ENCODE measurements at places on chromosomes 12 and 14. TPM values are rescaled to one million over a fixed set of nuclear protein-coding genes. Genes with fewer than 3 reads are reported as not detected.

KRT2 gene
- not detected for total RNA-seq

LTBP2 gene
- total RNA-seq, result 69.1 TPM

SMCO2 gene
- total RNA-seq, result not detected

SIX4 gene
- 1.4 TPM for total RNA-seq

SLC7A8 gene
- total RNA-seq, result 8.5 TPM

KRT80 gene
- 0.23 TPM for total RNA-seq

PRICKLE1 gene
- 39.2 TPM for total RNA-seq

DNA sequence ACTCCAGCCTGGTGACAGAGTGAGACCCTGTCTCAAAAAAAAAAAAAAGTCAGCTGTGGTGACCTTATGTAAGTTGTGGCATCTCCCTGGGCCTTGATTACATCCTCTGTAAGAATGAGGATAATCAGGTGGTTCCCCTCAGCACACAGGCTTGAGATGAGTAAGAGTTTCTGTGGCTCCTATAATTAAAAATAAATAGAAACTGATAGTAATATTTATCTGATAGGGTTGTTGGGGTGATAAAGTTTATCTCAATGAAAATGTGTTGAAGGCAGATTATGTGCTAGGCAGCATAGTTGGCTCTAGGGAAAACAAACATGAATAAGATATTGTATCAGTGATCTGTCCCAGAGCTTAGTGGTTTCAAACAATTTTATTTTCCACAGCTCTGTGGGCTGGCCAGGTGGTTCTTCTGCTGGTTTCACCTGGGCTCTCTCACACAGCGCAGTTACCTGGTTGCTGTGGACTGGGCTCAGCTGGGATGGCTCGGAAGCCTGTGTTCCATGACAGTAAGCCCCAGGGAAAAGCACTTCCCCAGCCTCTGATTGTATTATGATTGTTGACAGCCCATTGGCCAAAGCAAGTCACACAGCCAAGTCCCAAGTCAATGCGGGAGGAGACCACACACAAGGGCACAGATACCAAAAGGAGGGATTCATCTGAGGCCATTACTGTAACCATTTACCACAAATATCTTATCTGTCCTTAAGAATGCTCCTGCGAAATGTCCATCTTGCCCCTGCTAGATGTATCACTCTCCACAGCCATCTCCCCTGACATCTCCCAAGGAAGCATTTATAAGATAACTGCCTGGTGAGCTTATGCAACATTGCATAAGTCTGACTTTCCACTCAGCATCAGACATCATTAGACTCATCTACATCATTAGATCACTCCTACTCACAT, 151.7 kb downstream of the NUAK1 start:
- DNase-seq, result no peak

- DNase-seq, result no peak
Observed at GRCh38 chr12:71731439-71732356, 23.0 kb upstream of the RAB21 start.

GRCh38 chr14:42224053-42224888, 617.6 kb downstream of the LRFN5 start:
- peak; percentile 32 for DNase-seq

DNA sequence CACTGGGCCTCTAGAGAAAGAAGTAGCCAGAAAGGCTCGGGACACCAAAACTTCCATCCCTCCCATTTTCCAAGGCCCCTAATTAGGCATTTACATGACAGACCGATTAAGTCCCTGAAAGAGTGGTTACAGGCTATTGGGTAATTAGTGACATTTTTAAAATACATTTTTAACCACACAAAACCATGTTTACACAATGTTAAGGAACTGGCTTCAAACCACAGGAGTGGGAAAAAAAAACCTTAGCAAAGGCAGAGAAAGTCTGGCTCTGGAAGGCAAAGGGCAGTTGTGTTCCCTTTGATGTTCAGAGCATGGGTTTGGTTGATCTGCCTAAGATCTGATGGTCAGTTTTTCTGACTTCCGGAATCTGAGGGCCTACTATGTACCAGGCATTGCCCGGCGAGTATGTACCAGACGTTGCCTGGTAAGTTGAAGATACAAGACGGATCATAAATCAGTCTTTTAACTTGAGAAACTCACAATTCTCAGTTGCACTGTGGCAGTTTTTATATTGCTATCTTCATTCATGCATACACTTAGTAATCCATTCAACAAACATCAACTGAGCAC, 576.5 kb downstream of the MED13L start:
- DNase-seq, result no peak

DNA sequence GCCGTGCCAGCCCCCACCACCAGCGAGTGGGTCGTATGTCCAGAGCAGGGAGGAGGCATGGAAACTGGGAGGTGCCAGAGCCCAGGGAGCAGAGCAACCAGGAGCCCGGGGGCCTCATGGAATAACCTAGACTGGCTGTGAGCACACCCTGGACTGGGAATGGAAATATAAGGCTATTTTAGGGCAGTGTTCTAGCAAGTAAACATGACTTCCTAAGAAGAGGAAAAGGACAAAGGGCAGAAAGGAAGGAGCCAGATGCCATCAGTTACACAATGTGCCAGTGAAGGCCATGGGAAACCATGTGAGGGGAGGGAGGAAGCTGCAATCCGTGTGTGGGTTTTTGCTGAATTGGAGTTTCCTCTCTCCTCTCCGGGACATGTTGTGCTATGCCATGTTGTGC, 18.7 kb upstream of the CPM start:
- peak; percentile 41 for DNase-seq

DNA sequence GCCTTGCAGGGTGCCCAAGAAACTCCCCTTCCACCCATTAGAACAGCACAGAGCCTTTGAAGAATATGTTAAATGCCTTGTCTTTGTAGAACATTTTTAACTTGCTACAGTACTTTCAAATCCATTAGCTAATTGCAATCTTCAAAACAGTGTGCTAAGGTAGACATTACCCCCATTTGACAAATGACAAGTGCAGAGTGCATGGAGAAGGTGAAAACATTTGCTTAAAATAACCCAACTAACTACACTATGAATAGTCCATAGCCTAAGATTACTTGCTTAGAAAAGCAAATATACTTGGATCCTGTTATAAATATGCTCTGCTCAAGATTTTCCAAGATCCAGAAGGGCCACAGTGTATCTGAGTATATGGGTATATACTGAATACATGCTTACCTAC, 87.0 kb upstream of the G2E3 start:
- DNase-seq, result no peak

- no peak for DNase-seq
Observed at GRCh38 chr14:73255693-73256225, 18.5 kb downstream of the PAPLN start.

DNA sequence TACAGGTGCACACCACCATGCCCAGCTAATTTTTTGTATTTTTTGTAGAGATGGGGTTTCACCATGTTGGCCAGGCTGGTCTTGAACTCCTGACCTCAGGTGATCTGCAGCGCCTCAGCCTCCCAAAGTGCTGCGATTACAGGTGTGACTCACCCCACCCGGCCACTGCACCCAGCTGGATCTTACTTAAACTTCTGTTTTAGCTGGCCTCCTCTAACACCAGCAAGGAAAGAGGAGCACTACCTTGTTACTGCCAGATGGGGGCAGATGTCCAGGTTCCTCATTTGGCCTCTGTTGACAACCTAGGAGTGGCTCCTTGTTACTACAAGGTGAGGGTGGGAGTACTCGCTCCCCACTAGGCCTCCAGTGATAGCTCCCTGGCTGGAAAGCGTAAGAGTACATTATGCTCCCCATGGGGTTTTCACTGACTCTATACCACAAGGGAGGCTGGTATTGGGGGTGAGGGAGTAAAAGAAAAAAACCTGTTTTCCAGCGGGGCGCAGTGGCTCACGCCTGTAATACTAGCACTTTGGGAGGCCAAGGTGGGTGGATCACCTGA, 13.2 kb upstream of the ARF6 start:
- no peak for DNase-seq

- DNase-seq, result no peak
Observed at GRCh38 chr12:12086973-12087692, 16.4 kb downstream of the BCL2L14 start.

- DNase-seq, result no peak
Observed at GRCh38 chr14:52002542-52002941, 13.2 kb downstream of the RTRAF start.

DNA sequence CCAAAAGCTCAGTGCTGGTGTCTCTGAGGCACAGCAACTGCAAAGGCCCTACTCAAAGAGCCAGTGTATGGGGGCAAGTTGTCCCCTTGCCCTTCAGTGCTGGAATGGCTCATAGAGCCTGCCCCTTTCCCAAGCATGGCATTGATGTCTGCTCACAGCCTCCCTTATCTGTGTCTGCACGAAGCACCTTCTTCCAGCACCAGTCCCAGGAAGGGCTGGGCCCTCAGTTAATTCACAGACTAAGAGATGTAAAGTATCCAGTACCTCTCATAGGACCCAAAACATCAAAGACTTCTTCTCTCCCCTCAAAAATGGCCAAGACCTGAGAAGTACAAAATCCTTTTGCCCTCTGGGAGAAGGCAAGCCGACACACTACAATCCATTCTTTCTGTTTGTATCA, 1.6 kb upstream of the CMAS start:
- DNase-seq, result no peak

DNA sequence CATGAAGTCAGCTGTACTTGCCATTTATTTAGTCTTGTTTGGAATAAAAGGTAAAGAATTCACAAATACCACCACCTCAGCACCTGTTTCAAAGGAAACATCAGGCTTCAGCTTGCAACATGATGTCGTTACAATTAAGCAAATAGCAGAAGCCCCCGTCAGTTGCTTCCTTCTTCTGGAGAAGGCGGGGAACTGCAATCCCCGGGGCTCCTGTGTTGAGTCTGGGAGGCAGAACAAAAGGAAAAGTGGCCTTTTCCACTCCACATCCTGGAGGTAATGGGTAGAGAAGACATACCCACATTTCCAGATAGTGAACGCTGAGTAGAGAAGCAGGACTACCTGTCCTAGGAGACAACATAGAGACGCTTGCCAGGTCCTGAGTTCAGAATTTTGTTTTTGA, 92.8 kb downstream of the DNAH10 start:
- no peak for DNase-seq

DNA sequence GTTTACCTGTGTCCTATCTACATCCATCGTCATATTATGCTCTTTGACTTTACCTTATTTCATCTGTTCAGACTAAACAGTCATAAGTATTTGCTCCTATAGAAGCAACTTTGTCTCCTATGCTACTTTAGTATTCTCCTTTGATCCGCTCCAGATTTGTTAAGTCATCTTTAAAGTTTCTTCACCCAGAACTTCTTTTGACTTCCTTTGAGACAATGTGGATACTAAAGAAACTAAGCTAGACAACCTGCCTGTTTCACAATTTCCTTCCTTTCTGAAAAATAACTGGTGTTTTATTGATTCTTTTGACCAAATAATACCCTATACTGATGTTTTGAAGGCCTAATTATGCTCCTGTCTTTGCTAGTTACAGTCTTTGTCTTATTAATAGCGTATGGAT, 30.0 kb upstream of the LRRK2 start:
- no peak for DNase-seq

GRCh38 chr14:59177262-59177661, 11.2 kb upstream of the DAAM1 start:
- DNase-seq, result no peak

DNA sequence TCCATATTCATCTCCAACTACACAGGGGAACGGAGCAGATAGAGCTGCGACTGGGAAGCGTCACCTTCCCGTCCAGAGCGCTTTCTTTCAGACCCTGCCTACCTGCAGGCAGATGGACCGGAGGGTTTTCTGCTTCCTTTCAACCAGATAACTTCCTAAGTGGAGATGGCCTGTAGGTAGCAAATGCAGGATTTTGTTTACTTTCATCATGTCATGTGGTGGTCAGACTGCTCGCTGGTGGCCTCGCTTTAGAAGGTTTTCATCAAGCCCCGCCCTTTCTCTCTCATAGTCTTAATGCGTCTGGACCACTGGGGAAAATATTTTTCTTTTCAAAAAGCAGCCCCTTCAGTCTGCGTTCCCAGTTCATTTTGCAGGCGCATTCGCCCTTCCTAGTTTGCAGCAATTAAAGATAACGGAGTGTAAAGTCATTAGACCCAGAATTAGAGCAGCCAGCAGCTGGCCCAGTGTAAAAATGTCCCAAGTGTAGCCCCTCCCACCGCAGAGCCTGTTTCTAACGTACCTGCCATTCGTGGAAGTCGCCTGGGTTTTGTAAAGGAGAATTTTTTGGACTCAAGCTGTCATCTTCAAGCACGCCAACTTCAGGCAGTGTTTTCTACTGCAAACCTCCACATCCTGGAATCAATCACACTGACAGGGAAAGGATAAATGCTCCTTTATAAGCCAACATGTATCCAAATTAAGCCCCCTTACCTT, 68.9 kb downstream of the TESC start:
- DNase-seq, result no peak
